ENCODE measurements at places on chromosomes 7 and 10.

GRCh38 chr10:30172673-30173072 lies 113.3 kb upstream of the JCAD start:
- no peak for DNase-seq

- DNase-seq: no peak
These were observed 35.3 kb downstream of the SMURF1 start for GRCh38 chr7:99108613-99109012.

DNA sequence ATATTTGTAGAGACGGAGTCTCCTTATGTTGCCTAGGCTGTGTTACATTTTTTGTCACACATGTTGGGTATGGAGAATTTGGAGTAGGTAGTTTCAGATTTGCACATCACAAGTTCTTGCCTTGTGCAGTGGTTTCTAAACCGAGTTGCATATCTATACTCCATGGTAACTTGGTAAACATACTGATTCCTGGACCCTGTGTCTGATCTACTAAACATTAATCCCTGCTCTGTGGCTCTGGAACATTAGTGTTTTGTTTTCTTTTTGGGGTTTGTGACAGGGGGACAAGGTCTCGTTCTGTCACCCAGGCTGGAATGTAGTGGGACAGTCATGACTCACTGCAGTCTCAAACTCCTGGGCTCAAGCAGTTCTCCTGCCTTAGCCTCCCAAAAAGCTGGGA lies 24.7 kb downstream of the AUTS2 start:
- DNase-seq: no peak

- DNase-seq: no peak
These were observed 162.6 kb downstream of the JAZF1 start for GRCh38 chr7:28018020-28018419.

DNA sequence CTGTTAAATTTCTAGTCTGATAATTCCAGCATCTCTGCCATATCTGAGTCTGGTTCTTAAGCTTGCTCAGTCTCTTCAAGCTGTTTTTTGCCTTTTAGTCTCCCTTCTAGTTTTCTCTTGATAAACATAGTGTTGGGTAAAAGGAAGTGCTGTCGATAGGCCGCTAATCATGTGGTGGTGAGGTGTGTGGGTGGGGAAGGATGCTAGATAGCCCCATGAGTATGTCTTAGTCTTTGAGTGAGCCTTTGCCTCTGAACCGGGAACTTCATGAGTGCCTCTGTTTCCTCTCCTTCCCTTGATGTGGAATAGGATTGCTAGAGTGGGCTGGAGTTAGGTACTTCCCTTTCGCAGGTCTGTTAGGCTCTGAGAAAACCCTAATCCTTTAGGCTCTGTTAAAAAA lies 441.8 kb downstream of the INHBA start:
- DNase-seq: no peak

GRCh38 chr7:30556840-30557239 lies 37.8 kb upstream of the GARS1 start:
- DNase-seq: no peak

GRCh38 chr7:47039089-47039648 lies 542.7 kb downstream of the TNS3 start:
- no peak for DNase-seq

- DNase-seq: no peak
These were observed 9.2 kb downstream of the PPP3CB start for GRCh38 chr10:73486601-73487000.

DNA sequence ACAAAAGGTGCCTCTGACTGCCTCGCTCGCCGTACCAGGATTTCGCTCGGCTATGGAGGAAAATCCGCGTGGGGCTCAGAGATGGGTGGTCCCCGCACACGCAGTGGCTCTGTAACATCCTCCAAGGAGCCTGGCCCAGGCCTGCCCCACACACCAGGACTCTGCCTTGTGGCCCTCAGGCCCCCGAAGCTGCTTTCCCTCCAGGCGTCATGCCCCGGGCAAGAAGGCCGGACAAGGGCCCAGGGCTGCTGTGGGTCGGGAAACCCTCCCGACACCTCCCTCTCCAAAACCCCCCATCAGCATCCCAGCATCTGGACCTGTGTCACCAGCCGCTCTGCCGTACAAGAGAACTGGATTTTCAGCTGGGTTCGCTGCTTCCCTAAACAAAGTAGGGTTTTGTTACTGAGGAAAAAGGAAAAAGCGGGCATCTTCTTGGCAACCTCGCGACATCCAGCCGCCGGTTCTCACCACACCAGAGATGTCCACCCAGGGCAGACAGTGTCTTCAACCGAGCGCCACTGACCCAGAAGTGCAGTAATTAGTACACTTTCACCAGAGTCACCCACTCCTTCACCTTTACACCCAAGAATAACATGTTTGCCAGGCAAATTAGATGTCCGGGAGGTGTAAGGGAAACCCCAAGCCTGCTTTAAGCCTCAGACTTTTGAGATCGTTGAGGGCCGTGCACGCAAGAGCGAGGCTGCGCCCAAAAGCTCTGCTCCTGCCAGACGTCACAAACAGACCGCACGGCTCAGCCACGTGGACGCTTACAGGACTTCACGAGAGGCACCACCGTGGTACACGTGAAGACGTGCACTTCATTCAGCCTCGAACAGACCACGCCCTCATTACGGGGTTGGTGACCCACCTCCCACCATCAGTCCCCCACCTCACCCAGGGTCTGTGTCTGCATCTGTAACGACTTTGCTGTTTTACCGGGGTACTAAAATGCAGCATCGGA lies 62.2 kb downstream of the DIP2C start:
- no peak for DNase-seq

GRCh38 chr10:73827346-73828089 lies 16.1 kb upstream of the NDST2 start:
- no peak for DNase-seq

DNA sequence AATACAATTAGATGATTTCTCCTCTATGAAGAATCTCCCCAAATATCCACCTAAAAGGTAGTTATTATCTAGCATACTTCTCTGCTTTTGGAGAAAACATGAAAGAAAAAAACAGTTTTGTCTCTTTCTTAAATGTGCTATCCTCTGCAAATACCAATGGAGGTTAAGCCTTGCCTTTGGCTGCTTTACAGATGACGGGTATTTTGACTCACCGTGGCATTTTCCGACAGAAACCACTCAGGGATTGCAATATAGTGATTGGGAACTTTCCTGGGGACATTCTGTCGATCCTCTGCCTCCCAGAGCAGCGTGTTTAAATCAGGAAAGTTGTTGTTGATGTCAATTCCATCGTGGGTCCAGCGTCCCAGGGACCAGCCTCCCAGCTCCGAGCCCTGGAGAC lies 100.6 kb downstream of the GPR26 start:
- DNase-seq: peak; percentile 17

DNA sequence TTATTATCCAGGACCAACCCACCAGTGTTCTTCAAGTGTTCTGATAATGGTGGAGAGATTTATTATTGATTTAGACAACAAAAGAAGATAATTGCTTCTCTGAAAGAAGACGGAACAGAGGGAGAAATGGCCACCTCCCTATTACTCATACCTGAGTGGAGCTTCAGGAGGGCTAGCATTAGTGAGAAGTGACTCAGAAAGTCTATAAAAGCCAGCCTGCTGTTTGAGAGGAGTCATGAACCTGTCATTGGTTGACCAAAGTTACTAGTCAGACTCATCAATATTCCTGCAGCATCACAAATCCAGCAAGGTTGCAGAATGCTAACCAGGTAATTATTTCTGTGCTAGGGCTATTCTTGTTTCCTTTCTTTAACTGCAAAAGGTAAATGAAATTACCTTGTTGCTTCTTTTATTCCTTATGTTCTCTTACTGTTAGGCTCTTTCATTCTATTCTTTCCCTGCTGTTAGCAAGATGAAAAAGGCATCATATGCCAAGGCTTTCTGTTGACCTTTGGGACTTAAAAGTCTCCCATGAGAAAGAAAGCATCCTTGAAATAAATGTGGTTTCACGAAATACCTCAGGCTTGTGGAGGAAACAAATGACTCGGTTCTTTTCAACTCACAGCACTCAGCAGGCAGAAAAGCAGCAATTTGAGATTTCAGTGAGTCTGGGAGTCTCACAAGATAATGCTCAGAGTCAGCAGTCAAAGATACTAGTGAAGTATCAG lies 256.4 kb upstream of the PHYHIPL start:
- DNase-seq: no peak

- DNase-seq: no peak
These were observed 73.1 kb upstream of the MET start for GRCh38 chr7:116598861-116599260.

DNA sequence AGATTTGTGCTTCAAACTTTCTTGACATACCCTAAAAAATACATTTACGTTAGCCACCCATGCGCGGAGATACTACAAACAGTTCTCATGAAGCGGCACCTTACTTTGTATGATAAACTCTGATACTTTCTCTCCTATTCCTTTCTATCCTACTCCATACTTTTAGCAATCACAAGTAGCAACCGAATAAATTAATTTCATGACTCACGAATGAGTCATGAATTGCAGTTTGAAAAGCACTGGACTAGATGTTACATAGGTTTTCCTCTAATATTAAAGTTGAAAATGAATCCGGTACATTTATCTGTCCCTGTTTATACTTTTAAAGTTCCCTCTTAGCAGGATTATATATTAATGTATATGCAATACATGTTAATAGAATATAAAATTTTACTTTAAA lies 67.6 kb downstream of the CUBN start:
- DNase-seq: no peak

DNA sequence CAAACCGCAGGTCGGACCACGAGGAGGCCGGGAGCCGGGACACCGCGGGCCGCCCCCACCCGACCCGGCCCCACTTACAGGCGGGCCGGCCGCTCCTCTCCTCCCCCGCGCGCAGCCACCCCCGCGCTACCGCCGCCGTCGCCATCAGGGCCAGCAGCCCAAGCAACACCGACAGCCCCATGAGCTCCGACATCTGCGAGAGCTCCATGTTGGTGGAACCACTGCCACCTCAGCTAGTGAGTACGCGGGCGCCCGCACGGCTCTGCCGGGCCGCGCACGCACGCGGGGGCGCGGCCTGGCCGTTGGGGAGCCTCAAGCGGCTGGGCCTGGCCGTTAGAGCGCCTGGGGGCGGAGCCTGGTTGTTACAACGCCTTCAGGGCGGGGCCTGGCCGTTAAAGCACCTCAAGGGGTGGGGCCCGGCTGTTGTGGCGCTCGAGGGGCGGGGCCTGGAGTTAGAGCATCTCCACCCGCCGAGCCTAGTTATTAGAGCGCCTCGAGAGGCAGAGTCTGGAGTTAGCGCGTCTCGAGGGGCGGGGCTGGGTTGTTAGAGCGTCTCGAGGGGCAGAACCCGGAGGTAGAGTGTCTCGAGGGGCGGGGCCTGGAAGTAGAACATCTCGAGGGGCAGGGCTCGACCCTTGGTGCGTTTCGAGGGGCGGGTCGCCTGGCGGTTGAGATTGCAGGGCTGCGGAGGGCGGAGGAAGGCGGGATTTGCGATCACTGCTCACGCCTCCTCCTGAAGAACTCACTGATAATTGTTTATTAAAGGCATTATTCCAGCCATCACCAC lies at the start of gene TBL2:
TBL2 (minus strand) TSS at position 238 of the 787 bp plus-strand sequence; CDS start at position 208, 30 bp downstream.
- peak; percentile 97 for DNase-seq

- no peak for DNase-seq
These were observed 94.2 kb downstream of the ST7 start for GRCh38 chr7:117047496-117047895.

- peak; percentile 16 for DNase-seq
These were observed 35.2 kb upstream of the EBLN1 start for GRCh38 chr10:22252801-22253579.

- DNase-seq: no peak
These were observed 1171.6 kb upstream of the C7orf33 start for GRCh38 chr7:147418966-147419365.

Measured in posterior cingulate gyrus (tissue), 11 donors.